ENCODE measurements at places on chromosomes 7 and 10.

- no peak for DNase-seq
Measured at GRCh38 chr10:102453502-102453901, 2.2 kb upstream of the C10orf95 start.

DNA sequence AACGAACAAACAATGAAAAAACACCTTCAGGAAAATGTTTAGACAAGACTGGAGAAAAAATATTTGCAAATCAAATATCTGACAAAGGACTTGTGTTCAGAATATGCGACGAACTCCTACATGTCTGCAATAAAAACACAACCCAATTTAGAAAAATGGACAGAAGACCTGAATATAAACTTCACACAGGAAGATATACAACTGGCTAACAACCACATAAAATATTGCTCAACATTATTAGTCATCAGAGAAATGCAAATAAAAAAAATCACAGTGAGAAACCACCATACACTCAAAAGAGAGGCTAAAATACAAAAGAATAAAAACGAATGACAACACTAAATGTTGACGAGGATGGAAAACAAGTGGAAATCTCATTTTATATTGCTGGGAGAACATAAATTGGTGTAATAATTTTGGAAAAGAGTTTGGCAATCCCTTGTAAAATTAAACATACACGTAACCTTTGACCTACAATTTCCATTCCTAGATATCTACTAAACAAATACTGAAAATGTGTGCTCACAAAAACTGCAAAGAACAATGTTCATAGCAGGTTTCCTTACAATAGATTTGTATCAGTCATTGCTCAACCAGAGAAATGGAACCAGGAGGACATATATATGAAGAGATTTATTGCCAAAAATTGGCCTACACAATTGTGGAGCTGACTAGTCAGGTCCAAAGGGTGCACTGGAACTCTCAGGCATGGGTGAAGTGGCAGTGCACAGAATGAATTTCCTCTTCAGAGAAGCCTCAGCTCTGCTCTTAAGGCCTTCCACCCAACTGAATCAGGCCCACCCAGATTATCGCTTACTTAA lies 82.9 kb upstream of the OGDHL start:
- DNase-seq: no peak

- DNase-seq: no peak
Measured at GRCh38 chr10:119680050-119680449, 28.9 kb downstream of the BAG3 start.

DNA sequence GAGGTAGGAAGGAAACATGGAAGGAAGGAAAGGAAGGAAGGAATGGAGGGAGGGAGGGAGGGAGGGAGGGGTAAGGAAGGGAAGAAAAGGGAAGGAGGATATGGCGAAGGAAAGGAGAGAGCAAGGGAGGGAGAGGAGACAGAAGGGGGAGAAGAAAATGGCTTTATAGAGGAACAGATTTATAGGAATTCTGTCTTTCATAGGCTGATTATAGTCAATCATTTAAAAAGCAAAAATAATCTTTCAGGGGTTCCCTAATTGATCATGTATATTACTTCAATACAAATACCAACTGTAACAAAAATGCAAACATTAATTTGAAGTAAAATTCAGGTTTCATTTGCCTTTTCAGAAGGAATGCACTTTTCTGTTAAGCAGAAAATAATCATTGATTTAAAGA lies 519.1 kb downstream of the MDFIC start:
- DNase-seq: no peak

GRCh38 chr10:75402486-75403143 lies 1.1 kb upstream of the ZNF503 start:
- DNase-seq: no peak

DNA sequence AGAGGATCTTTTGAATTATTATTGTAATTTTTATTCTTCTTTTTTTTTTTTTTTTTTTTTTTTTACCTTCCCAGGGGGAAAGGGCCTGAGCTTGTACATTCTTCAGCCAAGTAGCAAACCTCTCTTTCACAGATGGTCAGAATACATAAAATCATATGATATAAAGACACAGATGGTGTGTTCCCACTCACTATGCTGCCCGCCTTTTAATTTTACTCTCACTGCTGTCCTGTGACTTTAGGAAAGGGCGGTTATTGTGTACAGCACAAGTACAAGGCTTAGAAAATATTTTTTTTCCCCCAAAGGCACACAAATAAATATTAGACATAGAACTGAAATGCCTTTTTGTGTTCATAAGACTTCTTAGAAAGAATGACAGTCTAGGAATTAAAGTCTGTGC lies 213.6 kb downstream of the RPS24 start:
- DNase-seq: no peak

DNA sequence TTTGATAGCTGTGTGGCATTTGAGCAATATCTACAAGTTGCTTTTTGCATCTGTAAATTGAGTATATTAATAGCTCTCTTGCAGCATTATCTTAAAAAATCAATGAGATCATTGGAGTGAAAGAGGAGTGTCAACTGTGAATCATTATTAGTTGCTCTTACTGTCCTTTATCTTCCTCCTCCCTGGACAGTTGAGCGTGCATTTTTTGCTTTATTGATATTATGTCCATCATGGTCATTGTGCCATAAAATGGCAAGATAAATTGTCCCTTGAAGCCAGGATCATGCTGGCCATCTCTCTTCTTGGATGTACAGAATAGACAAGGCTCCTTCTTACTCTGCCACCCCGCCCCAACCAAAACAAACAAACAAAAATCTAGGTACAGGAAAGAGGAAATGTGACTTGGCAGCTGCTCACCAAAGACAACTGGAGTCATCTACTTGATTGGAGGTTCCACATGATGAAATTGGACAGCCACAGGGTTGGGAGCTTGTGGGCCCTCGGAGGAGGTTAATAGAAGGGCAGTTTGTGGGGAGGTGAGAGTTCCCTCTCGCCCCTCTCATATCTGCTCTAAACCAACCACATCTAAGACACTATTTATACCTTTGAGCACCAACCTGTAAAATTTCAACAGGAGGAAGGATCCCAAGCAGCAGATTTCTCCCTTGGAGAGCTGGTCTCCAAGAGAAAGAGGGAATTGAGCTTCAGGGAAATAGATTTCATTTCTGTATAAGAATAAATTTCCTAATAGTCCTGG lies 252.7 kb downstream of the SKIDA1 start:
- DNase-seq: no peak

DNA sequence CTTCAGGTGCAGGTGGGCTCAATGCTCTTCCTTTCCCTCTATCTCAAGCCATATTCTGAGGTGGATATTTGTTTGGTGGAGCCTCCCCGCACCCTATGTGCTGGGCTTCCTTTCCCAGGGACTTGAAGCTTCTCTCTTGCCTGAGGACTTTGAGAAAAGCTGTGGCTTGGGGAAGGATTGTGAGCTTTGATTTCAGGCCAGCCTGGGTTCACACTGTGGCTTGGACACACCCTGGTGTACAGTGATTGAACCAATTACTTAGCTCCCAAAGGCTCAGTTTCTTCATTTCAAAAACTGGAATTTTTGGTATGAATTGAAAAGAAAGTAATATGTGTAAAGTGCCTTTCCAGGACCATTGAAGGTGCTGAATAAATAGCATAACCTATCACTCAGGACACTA lies 224.5 kb upstream of the GLI3 start:
- DNase-seq: no peak

DNA sequence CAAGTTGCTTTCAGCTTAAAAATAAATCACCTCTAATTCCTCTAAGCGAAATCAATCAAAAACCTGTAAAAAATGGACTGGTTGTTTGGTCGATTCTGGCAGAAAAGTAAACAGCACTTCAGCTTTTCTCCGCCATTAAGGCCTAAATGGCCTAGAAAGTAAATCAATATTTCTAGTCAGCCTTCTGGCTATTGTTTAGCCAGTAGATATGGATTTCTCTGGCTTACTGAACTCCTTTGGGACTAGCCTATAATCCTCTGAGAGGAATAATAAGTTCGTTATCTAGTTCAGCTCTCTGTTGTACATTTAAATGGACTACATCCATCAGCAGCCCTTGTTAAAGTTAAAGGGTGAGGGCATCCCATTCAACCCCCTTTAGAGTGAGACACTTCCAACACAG lies 400.1 kb upstream of the ETV1 start:
- DNase-seq: no peak

DNA sequence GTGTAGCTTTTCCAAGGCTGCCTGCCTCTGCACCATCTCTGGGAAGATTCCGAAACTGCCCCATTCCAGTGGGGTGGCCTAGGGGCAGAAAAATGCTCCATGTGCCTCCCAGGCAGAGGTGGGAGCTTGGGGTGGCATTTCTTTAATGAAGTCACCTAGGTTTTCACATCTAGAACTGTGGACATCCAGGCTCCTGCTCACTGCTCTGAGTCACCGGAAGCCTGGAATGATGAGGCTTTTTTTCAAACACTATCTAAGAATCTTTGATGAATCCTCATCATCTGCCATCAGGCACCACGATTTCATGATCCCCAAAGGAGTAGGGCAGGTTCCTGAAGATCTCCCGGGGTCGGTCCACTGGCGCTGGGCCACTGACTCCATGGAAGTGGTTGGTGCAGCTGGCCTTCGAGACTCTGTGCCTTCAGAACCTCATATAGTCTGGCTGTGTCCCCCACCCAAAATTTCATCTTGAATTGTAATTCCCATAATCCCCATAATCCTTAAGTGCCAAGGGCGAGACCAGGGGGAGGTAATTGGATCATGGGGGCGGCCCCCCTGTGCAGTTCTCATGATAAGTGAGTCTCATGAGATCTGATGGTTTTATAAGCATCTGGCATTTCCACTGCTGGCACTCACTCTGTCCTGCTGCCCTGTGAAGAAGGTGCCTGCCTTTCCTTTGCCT lies 37.1 kb downstream of the MTURN start:
- no peak for DNase-seq

GRCh38 chr10:49106451-49106850 lies 8.9 kb downstream of the VSTM4 start:
- DNase-seq: no peak

GRCh38 chr7:159017741-159018140 lies 126.9 kb downstream of the VIPR2 start:
- no peak for DNase-seq

DNA sequence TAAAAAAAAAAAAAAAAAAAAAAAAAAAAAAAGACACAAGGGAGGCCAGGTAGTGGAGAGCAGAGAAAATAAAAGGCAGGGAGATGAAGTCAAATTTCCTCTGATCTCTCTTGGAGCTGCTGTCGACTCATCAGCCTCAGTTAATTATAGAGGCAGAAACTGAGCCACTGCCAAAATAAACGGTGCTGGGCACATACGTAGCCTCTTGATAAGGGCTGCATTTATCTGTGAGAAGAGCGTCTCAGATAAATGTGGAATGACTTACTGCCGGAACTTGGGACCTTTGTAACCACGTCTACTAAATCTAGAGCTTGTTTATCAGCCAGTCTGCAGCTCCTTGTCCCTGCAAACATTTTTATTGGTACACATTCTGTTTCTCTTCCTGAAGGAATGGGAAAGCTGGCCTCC lies 162.3 kb downstream of the BAMBI start:
- DNase-seq: no peak

DNA sequence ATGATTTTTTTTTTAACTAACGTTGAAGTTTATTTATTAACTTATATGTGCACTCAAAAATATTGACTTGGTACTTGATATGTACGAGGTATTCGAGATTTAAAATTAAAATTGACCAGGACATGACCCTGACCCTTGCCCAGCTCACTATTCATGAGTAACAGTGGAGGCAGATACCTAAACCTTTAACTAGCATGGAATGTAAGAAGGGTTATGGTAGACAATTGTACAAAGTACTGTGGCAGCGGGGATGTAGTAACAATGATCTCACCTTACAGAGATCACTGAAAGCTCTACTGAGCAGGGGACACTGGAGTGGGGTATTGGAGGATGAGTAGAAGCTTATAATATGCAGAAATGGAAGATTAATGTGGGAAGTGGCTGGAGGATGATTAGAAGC lies 60.8 kb downstream of the ADRA2A start:
- DNase-seq: no peak

- no peak for DNase-seq
Measured at GRCh38 chr7:84040355-84040754, 154.2 kb downstream of the SEMA3A start.
